Smooth muscle cell of the coronary artery (primary cell): ENCODE measurements at places on chromosomes 12 and 14. TPM values are rescaled to one million over a fixed set of nuclear protein-coding genes. Genes with fewer than 3 reads are reported as not detected.

Gene PRKD1
- 7.7 and 13.7 TPM in 2 replicates for total RNA-seq

Gene C1QL4
- total RNA-seq = 0.45 TPM in 1 of 2 replicates, not detected in the other

Gene DPF3
- 2.0 and 8.9 TPM in 2 replicates for total RNA-seq

Gene KCNMB4
- 1.2 and 6.0 TPM in 2 replicates for total RNA-seq

Gene LMNTD1
- 0.23 TPM in 1 of 2 replicates, not detected in the other for total RNA-seq

Gene TNFRSF1A
- 54.4 and 102 TPM in 2 replicates for total RNA-seq

Gene CLEC1A
- total RNA-seq = 0.12 TPM in 1 of 2 replicates, not detected in the other

Gene KLHL42
- 17.9 and 31.8 TPM in 2 replicates for total RNA-seq

Gene ZC3H10
- total RNA-seq = 4.7 and 5.7 TPM in 2 replicates
